Activated CD8-positive, alpha-beta memory T cell treated with anti-CD3 and anti-CD28 coated beads, Interleukin-2, amount 10 ng/mL, durations not matched to agents 7 days and 5 days (primary cell): ENCODE measurements at places on chromosomes 2 and 18. TPM values are rescaled to one million over a fixed set of nuclear protein-coding genes. Genes with fewer than 3 reads are reported as not detected.

SERPINB13 gene
- total RNA-seq, result not detected

DNA sequence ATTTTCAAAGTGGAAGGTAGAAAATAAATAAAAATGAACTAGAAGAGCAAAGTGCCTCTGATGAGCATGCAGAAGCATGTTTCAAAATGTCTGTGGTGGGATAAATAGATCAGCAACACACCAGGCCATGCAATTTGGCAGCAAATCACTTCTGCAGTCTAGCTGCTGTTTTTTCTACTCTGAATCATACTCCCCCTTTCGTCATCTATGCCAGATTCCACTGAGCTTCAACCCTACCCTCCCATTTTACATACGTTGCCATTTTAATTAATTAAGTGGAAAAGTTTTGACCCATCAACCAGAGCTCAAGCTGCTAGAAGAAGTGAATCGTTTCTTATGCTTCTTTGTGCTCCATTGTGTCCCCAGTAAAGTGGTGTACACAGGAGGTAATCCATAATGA is 79.3 kb downstream of the NRXN1 start:
- H3K4me3 ChIP-seq, result no peak overlapping the region
- H3K27me3 ChIP-seq, result no peaks in the 10 kb centered on the region
- no peak overlapping the region for H3K27ac ChIP-seq
- H3K4me1 ChIP-seq, result no peaks in the 10 kb centered on the region
- DNase-seq, result no peak
- H3K36me3 ChIP-seq, result no peaks in the 10 kb centered on the region

- no peak for DNase-seq
- no peaks in the 10 kb centered on the region for H3K36me3 ChIP-seq
- peaks cover 3% of the 10 kb centered on the region for H3K27me3 ChIP-seq
- H3K4me1 ChIP-seq, result peaks cover 7% of the 10 kb centered on the region
- no peak overlapping the region for H3K4me3 ChIP-seq
These were observed 50.3 kb downstream of the SH2D6 start for GRCh38 chr2:85468704-85469349.

CHRND gene
- total RNA-seq, result not detected

DNA sequence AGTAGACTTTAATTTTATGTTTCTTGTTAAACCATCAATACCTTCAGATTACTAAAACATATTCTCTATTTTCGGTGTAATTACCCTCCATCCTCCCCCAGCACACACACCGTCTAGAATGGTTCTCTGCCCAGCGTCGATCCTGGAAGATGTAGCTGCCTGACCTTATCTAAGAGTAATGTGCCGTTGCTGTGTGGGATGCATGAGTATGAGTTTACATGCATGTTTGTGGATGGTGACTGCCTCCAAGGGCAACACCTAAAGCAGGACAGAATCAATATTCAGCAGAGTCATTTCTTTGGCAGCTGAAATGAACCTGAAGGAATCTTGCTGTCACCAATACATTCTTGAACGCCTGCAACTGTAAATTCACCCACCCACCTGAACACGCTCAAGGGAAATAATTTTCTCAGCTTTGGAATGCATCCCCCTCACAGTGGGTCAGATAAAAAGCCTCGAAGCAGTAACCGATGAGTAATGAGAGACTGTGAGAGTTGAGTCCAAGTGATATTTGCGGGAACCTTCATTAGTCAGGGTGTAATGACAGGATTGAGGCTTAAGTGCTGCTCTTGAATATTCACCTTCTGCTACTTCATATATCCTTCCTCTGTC is 155.8 kb upstream of the RND3 start:
- DNase-seq, result no peak
- H3K27ac ChIP-seq, result no peak overlapping the region
- no peaks in the 10 kb centered on the region for H3K36me3 ChIP-seq
- no peak overlapping the region for H3K4me3 ChIP-seq
- no peaks in the 10 kb centered on the region for H3K27me3 ChIP-seq
- no peaks in the 10 kb centered on the region for H3K4me1 ChIP-seq

- H3K4me3 ChIP-seq, result no peak overlapping the region
- peaks cover 26% of the 10 kb centered on the region for H3K36me3 ChIP-seq
- DNase-seq, result no peak
- H3K27ac ChIP-seq, result no peak overlapping the region
These were observed 19.2 kb downstream of the FANCL start for GRCh38 chr2:58221909-58222308.

- no peak for DNase-seq
- H3K36me3 ChIP-seq, result peaks cover 75% of the 10 kb centered on the region
- H3K27ac ChIP-seq, result no peak overlapping the region
- H3K4me3 ChIP-seq, result no peak overlapping the region
- H3K27me3 ChIP-seq, result no peaks in the 10 kb centered on the region
These were observed 4.9 kb downstream of the KDM3A start for GRCh38 chr2:86446060-86446459.

MYO7B gene
- 0.26 TPM for total RNA-seq

CCDC178 gene
- total RNA-seq, result not detected

DNA sequence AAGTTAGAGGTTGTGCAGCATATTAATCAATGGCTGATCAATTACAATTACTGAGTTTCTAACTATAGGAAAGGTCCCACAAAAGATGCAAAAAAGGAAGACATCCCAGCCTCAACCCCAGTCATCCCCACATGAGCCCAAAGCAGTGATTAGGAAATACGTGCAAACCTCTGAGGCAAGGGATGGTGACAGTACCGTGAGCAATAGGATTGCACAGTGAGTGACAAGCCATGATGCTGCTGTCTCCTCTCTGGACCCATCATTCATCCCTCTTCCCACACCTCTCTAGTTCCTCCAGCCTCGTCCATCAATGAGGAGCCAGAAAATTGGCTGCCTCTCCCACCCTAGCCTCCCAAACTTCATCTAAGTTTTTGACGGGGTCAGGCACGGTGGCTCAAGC is 4.0 kb upstream of the SLC11A1 start:
- H3K4me1 ChIP-seq, result no peaks in the 10 kb centered on the region
- no peak overlapping the region for H3K4me3 ChIP-seq
- no peak for DNase-seq
- H3K36me3 ChIP-seq, result no peaks in the 10 kb centered on the region
- H3K27ac ChIP-seq, result no peak overlapping the region

GRCh38 chr2:42040643-42041278 is 7.1 kb upstream of the PKDCC start:
- no peaks in the 10 kb centered on the region for H3K36me3 ChIP-seq
- peaks cover 37% of the 10 kb centered on the region for H3K27me3 ChIP-seq
- no peak overlapping the region for H3K4me3 ChIP-seq
- DNase-seq, result no peak

KCNK3 gene
- not detected for total RNA-seq

- H3K36me3 ChIP-seq, result no peaks in the 10 kb centered on the region
- H3K27ac ChIP-seq, result no peak overlapping the region
- no peaks in the 10 kb centered on the region for H3K27me3 ChIP-seq
- H3K4me3 ChIP-seq, result no peak overlapping the region
These were observed 388.7 kb upstream of the NRP2 start for GRCh38 chr2:205293559-205293958.

LRRTM1 gene
- total RNA-seq, result not detected

PXDN gene
- total RNA-seq, result 3.1 TPM

DNA sequence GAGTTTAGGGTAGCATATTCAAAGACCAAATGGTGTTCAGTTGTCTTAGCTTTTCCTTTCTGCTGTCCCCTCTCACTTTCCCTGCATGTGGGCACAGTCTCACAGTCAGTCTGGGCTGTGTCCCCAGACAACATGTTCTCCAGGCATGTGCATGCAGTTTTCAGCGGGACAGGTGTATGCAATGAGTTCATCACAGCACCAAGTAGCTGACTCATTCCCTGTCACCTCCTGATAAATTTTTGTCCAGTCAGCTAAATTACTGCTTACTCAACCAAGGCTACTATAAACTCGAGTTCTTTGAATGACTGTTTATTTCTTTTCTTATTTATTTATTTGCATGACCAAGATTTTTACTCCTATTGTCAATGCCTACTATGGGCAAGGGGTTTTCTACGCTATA is 148.8 kb upstream of the CDH19 start:
- no peaks in the 10 kb centered on the region for H3K36me3 ChIP-seq
- no peaks in the 10 kb centered on the region for H3K27me3 ChIP-seq
- no peak overlapping the region for H3K4me3 ChIP-seq
- no peak for DNase-seq
- H3K27ac ChIP-seq, result no peak overlapping the region

DNA sequence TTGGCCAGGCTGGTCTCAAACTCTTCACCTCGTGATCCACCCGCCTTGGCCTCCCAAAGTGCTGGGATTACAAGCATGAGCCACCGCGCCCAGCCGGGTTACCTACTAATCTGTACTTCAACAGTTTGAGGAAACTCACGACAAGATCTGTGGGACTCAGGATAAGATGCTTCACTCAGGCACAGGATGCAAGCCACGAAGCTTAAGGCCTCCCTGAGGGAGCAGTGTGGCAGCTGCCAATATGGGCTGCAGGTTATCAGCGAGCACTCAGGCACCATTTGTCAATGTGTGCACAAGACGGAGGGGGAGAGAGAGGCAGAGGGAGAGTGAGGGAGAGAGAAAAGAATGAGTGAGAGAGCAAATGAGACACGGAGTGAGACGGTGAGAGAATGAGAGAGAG is 173.6 kb upstream of the RAB6C start:
- H3K4me3 ChIP-seq, result no peak overlapping the region
- no peaks in the 10 kb centered on the region for H3K4me1 ChIP-seq
- no peak overlapping the region for H3K27ac ChIP-seq
- no peak for DNase-seq

DNA sequence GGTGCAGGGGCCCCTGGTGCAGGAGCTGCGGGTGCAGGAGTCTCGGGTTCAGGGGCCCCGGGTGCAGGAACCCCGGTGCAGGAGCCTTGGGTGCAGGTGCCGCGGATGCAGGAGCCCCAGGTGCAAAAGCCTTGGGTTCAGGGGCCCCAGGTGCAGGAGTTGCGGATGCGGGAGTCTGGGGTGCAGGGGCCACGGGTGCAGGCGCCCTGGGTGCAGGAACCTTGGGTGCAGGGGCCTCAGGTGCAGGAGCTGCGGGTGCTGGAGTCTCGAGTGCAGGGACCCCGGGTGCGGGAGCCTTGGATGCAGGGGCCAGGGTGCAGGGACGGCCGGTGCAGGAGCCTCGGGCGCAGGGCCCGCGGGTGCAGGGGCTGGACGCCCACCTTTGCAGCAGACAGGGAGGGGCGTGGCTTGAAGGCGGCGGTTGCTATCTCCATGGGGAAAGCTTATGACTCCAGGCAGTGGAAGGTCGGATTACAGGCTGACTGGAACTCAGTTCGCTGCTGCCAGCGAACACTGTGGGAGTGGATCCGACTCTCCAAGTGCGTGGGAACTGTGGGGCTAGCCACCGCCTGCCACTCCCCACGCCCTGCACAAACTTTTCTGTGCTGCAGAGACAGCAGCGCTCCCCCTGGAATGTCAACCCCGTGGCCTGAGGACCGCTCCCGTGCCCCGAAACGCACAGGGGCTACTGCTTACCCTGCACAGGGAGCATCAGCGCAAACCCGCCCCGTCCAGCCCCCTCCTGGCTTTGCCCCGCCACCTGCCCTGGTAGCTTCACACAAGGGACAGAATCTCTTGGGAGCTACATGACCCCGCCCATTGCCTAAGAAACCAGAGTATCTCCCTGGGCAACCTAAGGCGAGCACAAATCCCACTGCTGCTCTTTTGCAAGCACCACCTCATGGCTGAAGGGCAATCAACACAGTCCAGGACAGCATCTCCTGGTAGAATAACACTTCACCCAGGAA is 40.3 kb downstream of the COPS9 start:
- no peaks in the 10 kb centered on the region for H3K36me3 ChIP-seq
- no peak overlapping the region for H3K4me3 ChIP-seq
- H3K4me1 ChIP-seq, result no peaks in the 10 kb centered on the region
- no peak for DNase-seq
- H3K27ac ChIP-seq, result no peak overlapping the region

GRCh38 chr18:50396005-50396660 is 21.3 kb downstream of the SKA1 start:
- H3K4me3 ChIP-seq, result no peak overlapping the region
- H3K36me3 ChIP-seq, result peaks cover 36% of the 10 kb centered on the region
- H3K27ac ChIP-seq, result no peak overlapping the region
- peaks cover 22% of the 10 kb centered on the region for H3K27me3 ChIP-seq
- DNase-seq, result no peak
- H3K4me1 ChIP-seq, result no peaks in the 10 kb centered on the region

GRCh38 chr2:83850071-83850725 is 608.9 kb downstream of the SUCLG1 start:
- no peaks in the 10 kb centered on the region for H3K36me3 ChIP-seq
- no peak overlapping the region for H3K27ac ChIP-seq
- H3K4me3 ChIP-seq, result no peak overlapping the region
- no peak for DNase-seq

LBX2 gene
- total RNA-seq, result 2.4 TPM

PAX8 gene
- total RNA-seq, result 1.6 TPM

AP1S3 gene
- total RNA-seq, result 13.5 TPM

GRCh38 chr2:8219631-8220355 is 462.1 kb upstream of the ID2 start:
- H3K27ac ChIP-seq, result no peak overlapping the region
- no peaks in the 10 kb centered on the region for H3K27me3 ChIP-seq
- no peak overlapping the region for H3K4me3 ChIP-seq
- peaks cover 3% of the 10 kb centered on the region for H3K36me3 ChIP-seq
- peak; percentile 31 for DNase-seq

DNA sequence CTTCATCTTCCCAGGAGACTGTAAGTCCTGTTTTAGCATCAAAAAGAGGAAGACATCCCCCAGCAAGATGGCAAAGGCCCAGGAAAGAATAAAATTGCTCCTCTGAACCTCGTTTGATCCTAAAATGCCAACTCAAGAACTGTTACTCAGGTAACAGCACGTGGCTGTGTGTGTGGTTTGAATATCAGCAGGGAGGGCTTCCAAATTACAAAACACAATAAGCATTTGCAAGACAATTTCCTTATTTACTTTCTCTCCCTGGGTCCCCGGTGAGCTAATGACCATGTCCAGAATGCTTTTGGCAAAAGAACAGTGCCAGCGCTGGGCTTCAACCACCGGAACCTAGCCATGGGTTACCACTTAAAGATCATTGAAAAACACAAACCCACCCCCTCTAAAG is 163.6 kb downstream of the C1D start:
- no peaks in the 10 kb centered on the region for H3K36me3 ChIP-seq
- no peak overlapping the region for H3K4me3 ChIP-seq
- no peak overlapping the region for H3K27ac ChIP-seq
- H3K4me1 ChIP-seq, result no peaks in the 10 kb centered on the region
- no peaks in the 10 kb centered on the region for H3K27me3 ChIP-seq

RPRM gene
- total RNA-seq, result not detected

DNA sequence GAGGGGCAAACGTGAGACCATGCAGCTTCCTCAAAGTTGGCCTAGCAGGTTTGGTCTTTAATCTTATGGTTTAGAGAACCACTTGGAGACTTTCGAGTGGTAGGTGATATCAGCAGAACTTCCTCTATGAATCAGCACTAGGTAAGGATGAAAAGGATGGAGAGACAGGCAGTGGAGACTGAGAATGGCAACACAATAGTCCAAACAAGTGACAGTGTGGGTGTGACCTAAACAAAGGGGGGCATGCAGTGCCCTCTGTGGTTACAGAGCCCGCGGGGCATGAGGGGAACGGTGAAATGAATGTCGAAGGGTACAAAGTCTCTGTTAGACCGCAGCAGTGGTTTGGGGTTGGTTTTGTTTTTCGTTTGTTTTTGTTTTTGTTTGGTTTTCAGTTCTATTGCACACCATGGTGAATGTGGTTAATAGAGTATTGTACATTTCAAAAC is 143.9 kb downstream of the L3MBTL4 start:
- peaks cover 5% of the 10 kb centered on the region for H3K4me1 ChIP-seq
- no peak overlapping the region for H3K4me3 ChIP-seq
- H3K27ac ChIP-seq, result no peak overlapping the region
- no peak for DNase-seq
